RWPE1 (cell line): ENCODE measurements at places on chromosomes 3 and 15.

DNA sequence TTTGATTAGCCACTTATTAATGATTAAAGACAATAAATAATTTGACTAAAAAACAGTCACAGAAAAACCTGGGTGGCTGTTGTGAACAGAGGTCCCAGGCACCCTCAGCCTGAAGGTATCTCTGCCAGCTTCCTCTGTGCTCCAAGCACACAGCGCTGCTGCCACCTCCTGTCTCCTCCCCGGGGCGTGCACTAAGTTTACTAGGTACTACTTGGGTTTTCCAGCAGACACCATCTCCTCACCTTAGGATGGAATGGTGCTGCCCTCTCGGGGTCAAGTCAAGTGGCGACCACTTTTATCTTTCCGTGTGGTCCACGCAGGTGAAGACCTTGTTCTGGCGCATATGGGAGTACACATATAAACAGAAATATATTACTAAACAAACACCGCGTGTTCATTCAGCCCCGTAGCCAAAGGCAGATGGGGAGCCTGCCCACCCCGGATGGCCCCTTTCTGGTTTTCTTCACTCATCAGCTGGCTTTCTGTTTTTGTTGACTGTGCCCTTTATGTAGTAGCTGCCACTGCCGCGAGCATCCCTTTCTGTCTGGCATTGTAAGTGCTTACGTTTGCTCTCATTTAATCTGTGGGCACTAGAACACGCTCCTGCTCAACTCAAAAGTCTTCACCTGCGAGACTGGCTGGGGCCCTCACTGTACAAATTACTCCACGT, 128.0 kb downstream of the LRIG1 start:
- DNase-seq: no peak

DNA sequence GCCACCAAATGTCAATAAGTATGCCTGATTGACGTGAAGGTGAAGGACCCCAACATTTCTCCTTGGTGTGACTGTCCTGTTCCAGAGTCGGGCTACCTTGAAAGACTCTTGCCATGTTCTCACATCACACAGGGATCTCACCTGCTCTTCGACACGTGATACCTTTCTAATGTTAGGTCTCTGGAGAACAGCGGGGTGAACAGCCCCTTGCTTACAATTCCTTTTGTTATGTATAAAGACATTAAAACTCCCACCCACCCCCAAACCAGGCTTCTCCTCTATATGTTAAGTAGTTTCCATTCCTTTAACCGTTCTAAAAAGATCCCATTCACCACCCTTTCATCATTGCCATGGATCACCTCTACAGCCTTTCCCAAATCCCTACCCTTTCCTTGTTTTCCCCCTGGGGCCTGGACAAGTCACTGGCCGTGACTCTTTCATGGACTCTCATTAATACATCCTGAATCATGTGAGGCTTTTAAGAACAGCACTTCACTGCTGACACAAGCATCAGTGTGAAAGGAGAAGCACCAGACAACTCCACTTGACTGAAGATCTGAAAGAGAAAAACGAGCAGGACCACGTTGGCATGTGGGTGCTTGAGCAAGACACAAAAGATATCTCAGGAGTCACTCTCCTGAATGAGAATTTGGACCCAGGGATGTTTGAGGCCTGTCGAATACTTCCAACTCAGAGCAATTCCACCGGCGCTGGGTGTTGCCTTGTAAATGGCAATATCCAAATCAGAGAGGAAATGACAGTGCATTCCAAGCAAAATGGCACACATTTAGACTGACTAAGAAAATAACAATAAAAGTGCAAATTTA, 115.0 kb downstream of the FOXP1 start:
- no peak for DNase-seq

DNA sequence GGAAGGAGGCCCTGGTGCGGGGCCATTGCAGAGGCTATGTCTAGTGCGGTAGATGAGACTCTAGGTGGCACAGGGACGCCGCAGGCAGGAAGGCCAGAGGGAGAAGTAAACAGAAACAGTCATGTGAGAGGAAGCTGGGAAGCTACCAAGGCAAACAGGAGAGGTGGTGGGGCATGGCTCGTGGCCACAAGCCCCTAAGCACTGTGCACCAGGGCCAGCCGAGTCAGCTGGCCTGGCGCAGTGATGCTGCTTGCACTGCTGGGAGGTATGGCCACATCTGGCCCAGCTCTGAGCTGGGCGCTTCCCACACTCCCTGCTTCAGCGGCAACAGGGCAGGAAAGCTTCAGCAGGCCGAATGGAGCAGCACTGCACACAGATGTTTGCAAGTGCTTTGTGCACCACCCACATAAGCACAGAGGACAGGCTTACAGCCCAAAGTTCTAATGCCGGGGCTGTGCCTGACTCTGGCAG, 76.6 kb downstream of the SRGAP3 start:
- DNase-seq: no peak

DNA sequence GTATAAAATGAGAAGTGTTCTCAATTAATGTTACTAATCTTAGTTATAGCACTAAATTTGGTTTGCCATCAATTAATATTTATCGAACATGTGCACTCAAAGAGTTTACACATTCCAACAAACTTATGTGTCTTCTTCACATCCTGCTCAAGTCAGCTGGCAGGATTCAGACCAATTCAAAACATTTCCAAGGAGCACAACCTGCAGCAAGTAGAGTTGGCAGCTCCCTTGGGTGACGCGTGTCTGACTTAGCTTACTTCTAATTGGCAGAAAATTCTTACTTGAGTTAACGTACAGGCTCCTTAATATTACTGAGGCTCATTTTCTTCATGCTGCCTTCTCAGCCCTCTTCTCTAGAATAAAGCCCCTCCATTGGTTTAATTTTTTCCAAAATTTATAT, 110.4 kb upstream of the PFN2 start:
- DNase-seq: peak; percentile 31

DNA sequence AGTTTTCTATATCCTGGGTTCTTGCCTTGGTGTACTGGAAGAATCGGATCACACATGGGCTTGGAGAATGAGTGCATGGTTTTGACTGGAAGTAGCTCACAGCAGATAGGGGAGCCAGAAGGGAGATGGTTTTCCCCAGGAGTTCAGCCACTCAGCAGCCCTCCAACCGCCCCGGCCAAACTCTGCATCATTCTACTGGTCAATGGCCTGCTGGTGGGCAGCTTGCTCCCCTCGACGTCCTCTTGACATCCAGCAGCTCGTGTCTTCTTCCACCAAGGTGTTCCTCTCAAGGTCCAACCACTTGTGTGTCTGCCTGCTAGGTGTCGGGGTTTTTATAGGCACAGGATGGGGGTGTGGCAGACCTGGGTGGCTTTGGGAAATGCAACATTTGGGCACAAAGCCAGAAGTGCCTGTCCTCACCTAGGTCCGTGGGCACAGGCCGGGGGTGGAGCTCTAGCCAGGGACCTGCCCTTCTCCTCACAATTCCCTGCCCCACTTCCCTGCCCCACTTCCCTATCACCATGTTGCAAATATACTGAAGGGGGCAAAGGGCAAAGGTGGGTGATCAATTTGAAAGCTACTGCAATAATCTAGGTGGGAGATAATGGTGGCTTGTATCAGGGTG, 3.0 kb upstream of the GTPBP8 start:
- DNase-seq: no peak

DNA sequence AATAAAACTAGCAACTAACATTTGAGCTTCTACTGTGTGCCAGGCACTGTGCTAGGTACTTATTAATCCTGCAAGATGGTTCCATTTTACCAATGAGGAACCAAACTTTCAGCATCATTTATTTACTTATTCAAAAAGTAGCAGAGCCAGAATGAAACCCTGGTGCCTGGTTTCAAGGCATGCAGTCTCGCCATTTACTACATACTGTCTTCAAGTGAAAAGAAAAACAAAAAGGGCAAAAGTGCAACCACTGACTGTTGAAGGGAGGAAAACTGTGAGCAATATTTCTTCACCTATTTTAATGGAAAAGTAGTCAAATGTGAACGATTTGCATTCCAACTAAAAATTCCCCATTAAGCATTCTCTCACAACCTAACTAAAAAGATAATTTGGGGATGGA, 8.7 kb downstream of the DCUN1D1 start:
- no peak for DNase-seq

DNA sequence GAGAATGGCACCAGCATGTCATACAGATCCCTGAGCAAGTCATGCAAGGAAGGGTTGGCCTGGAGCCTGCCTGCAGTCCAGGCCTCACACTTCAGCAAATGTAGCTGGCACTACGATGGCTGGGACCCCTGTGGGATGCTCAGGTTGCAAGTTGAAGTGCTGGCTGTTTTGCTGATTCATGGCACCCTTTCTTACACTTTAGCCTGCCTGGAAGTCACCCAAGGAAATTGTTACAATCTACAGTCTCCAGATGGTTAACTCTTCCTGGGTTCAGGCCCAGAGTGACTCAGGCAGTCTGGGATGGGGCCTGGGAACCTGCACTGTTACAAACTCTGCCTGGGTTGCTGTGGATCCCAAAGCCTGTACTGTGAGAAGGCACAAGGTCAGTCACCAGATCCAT, 91.0 kb upstream of the SLC6A11 start:
- no peak for DNase-seq

- peak; percentile 50 for DNase-seq
Measured at GRCh38 chr3:151445273-151446001, 15.4 kb downstream of the IGSF10 start.

DNA sequence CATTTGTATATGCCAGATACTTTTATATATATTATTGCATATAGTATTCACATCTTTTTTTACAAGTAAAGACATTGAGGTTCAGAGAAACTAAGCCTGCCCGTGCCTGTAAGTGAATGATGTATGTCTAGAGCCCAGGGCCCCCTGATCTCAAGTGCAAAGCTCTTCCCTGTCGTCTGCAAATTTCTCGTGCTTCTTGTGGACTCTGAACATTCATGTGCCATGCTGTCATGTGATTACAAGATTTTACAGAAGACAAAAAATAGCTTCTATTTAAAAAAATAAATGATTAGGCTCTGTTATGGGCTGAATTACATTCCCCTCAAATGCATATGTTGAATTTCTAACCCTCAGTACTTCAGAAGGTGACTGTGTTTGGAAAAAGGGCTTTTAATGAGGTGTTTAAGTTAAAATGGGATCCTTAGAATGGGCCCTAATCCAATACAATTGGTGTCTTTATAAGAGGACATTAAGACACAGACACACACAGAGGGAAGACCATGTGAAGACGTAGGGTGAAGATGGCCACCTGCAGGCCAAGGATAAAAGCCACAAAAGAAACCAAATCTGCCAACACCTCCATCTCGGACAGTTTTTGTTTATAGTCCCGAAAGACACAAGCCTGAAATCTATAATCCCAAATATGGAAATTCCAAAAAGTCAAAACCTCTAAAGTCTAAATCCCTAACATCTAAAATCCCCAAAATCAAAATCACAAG, 3.9 kb upstream of the MASP1 start:
- DNase-seq: no peak

GRCh38 chr3:142904639-142905436, 16.0 kb upstream of the PCOLCE2 start:
- DNase-seq: peak; percentile 13

GRCh38 chr15:56353119-56353518, 12.1 kb upstream of the TEX9 start:
- DNase-seq: no peak

- DNase-seq: no peak
Measured at GRCh38 chr15:81942655-81943195, 103.1 kb downstream of the MEX3B start.

DNA sequence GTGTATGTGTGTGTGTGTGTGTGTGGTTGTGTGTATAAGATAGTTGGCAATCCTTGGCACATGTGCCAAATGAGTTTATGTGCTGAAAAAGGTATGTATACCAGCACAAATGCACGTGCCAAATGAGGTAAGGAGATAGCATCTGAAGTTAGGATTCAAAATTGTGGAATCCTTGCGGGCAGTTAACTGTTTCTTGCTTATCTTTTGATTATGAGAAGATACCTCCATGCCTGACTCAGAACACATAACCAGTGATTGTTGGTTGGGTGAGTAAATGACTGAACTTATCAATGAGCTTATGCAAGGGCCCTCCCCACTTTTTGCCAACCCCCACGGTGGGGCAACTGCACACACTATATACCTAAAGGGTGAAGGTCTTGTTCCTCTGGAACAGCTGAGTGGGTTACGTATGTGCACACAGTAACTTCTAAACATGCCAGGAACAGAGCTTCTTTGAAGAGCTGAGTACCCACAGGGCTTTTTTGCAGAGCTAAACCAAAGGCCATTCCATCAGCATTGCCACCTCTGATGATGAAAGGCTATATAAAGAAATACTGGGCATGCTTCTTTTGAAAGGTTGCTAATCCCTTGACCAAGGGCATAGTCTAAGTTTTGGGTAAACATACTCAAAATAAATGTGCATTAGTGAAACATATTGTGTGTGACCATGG, 60.1 kb downstream of the MEIS2 start:
- no peak for DNase-seq

DNA sequence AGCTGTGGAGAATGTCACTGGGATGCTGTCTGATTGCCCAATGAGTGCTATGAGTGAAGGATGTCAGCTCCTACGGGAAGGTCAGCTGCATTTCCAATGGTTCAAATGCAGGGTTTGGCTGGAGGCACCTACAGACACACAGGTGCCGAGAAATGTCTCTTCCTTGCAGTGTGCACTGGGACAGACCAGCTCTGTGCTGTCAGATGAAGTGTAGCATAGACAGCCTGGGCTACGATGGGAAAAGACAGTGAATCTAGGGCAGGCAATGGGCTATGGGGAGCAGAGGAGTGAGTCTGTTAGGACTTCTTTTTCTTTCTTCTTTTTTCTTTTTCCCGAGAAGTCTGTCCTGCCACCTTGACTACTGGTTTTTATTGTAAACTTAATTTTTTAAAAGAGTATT, 223.1 kb upstream of the EOMES start:
- DNase-seq: no peak

DNA sequence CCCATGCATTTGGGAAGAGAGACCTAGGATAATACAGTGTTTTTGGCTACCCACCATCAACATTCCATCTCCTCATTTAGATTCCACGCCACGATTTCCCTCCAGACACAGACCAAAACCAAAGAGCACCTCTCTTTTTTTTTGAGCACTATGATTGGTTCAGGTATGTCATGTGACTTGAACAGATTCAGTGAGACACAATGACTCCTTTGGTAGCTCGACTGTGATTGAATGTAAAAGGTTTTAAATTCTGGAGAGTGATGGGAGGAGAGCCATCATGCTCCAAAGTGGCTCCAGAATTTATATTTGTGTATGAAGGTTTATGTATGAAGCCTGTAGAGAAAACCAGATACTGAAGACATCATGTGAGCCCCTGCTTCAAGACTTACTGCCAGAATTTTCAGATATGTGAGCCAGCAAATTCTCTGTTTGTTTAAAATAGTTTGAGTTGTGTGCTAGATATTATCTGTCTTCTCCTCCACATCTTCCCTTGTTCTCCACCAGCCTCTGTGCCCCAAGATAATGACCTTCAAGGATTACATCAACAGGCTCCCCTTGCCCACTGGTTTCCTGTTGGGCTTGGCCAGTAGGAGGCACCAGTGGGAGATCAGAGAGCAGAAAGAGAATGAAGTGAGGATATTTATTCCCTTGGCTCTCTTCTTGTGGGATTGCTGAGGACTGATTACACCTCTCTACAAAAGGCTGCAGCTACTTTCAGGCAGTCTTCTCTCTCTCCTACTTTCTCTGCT, 12.5 kb downstream of the MYD88 start:
- DNase-seq: no peak

- no peak for DNase-seq
Measured at GRCh38 chr3:16350597-16351318, 85.7 kb downstream of the OXNAD1 start.
